Small intestine (tissue), 16 donors: ENCODE measurements at places on chromosomes 11 and 22. TPM values are rescaled to one million over a fixed set of nuclear protein-coding genes. Genes with fewer than 3 reads are reported as not detected.

GRCh38 chr11:110894224-110894623 lies 182.0 kb upstream of the ARHGAP20 start:
- H3K27ac ChIP-seq: no peak overlapping the region
- H3K4me1 ChIP-seq: no peaks in the 10 kb centered on the region
- peaks cover 1% of the 10 kb centered on the region for H3K27me3 ChIP-seq

DNA sequence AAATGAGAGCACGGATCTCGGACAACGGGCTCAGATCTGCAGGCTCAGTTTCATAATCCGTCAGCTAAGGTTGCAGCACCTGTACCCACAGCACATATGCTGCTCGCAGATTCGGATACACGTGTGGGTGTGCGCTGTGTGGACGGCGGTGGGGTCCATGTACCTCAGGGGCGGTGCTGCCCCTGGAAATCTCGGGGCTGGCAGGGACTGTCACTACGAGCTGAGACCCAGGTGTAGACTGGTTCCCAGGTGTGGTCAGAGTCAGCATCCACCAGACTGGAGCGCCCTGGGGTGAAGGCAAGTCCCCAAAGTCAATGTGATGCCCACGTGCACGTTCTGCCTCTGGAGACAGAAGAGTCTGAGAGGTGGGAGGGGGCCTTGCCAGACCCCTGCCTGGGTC lies 989.3 kb downstream of the BRD1 start:
- no peak for DNase-seq
- H3K36me3 ChIP-seq: no peaks in the 10 kb centered on the region
- no peaks in the 10 kb centered on the region for H3K27me3 ChIP-seq
- no peak overlapping the region for H3K27ac ChIP-seq
- no peak overlapping the region for H3K4me3 ChIP-seq

DNA sequence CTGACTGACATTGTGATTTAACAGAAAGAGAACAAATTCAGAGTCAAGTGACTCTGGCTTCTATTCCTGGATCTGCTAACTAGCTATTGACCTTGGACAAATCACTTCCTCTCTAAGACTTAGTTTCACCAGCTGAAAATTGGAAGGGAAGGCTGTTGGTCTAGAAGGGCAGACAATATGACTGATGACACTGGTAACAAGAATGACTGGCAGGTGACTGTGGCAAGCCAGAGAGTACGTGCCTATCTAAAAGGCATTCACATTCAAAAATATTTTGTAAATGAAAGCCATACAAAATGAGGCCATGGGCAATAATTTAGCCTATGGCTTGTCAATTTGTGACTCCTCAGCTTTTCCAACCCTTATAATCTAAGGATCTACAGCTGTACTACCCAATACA lies 23.5 kb downstream of the SERGEF start:
- H3K27ac ChIP-seq: no peak overlapping the region
- no peaks in the 10 kb centered on the region for H3K36me3 ChIP-seq
- no peak for DNase-seq
- H3K27me3 ChIP-seq: no peaks in the 10 kb centered on the region
- H3K4me1 ChIP-seq: peaks cover 7% of the 10 kb centered on the region

DNA sequence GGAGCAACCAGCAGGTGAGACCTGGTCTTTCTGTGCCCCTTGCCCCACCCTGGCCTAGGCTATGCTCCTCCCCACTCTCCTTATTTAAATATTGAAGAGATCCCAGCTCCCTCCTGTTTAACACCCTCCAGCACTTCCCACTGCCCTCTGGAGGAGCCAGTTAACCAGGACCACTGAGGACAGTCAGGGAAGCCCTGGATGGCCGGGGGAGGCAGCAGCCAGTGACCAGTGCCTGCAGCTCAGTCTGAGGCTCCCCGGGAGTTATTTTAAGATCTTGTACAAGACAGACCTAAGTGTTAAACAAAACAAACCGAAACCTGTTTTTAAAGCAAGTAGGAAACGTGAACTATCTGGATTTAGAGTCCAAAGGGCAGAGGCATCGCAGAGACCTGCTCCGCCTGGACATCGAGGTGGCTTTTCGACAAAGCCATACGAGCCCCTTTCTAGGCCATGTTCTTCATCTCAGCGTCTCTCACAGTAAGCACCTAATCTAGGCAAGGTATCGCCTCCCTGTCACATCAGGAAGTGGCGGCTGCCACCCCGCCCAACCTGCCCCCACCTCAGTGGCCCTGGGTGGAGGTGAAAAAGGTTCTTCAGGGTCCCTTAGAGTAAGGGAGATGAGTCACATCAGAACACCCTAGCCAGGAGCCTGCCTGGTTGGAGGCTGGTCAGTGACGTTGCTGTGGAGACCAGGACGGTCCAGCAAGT lies 35.2 kb downstream of the TRMU start:
- H3K36me3 ChIP-seq: no peaks in the 10 kb centered on the region
- no peak overlapping the region for H3K4me3 ChIP-seq
- H3K27ac ChIP-seq: no peak overlapping the region
- H3K4me1 ChIP-seq: peaks cover 5% of the 10 kb centered on the region
- no peaks in the 10 kb centered on the region for H3K27me3 ChIP-seq

DNA sequence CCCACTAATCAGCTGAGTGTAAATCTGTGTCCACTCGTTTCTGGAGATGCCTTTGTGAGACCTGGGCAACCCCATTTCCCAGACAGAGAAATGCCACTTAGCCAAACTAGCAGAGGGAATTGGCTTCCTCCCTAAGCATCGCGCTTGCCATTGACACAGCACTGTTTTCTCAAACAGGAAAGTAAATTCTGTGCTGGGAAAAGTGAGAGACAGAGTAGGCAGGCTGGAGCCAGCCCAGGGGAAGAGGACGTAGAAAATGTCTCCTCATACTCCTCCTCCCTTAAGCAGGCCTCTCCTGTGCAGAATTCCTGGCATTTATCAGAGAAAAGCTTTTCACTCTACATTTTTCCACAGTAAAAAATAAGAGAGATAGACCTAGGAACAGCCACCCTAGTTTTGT lies 99.1 kb upstream of the AMOTL1 start:
- H3K4me1 ChIP-seq: no peaks in the 10 kb centered on the region
- no peak for DNase-seq
- no peaks in the 10 kb centered on the region for H3K36me3 ChIP-seq
- H3K27ac ChIP-seq: no peak overlapping the region
- H3K4me3 ChIP-seq: no peak overlapping the region
- H3K27me3 ChIP-seq: no peaks in the 10 kb centered on the region

DNA sequence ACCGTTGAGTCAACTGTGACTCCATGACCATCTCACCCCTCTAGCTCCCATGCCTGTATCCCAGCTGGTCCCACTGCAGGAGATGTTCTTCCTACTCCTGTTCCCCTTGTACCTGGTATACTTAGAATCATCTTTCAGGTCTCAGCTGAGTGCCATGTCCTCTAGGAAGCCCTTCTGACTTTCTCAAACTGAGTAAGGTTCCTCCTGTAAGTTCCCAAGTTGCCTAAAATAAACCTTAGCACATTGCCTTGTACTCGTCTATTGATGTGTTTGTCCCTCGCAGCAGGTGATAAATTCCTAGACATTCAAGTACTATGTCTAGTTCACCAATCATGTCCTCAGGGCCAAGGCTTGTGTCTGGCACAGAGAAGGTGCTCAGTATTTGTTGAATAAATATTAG lies 18.4 kb upstream of the ASCC2 start:
- no peak for DNase-seq
- H3K4me1 ChIP-seq: no peaks in the 10 kb centered on the region
- H3K27ac ChIP-seq: no peak overlapping the region
- no peak overlapping the region for H3K4me3 ChIP-seq

NELL1 gene
- polyA plus RNA-seq: 5.1 TPM

PAX6 gene
- 0.89 TPM for polyA plus RNA-seq

TMEM132A gene
- polyA plus RNA-seq: 6.9 TPM
